Fibroblast of lung (primary cell): ENCODE measurements at places on chromosomes 1 and 21.
A peak's percentile ranks its signal among the peaks of the same experiment; 100 is the strongest.

- H3K27me3 ChIP-seq: no peaks in the 10 kb centered on the region
- peaks cover 4% of the 10 kb centered on the region for H3K4me1 ChIP-seq
- H3K4me3 ChIP-seq: no peak overlapping the region
- H3K36me3 ChIP-seq: no peaks in the 10 kb centered on the region
- no peak overlapping the region for H3K27ac ChIP-seq
Observed at GRCh38 chr1:5995871-5996630, 3.8 kb upstream of the NPHP4 start.

DNA sequence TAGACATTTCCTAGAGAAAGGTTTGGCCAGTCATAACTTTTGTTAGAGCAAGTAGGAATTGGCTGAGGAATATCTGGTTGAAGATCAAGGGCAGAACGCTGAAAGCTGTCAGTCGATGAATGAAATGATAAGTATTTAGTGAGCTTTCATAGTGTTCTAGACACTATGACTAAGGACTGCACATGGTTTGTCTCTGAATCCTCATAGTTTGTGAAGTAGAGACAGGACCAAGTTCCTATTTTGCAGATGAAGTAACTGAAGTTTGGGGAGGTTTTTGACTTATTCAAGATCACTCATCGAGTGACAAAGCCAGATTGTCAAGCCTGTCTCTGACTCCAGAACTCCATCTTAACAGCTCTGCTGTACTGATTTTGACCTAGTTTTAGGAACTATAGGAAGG is 4.7 kb downstream of the ELOA start:
- no peak overlapping the region for H3K27ac ChIP-seq
- peaks cover 12% of the 10 kb centered on the region for H3K36me3 ChIP-seq
- H3K27me3 ChIP-seq: no peaks in the 10 kb centered on the region
- no peak overlapping the region for H3K4me3 ChIP-seq
- DNase-seq: no peak

DNA sequence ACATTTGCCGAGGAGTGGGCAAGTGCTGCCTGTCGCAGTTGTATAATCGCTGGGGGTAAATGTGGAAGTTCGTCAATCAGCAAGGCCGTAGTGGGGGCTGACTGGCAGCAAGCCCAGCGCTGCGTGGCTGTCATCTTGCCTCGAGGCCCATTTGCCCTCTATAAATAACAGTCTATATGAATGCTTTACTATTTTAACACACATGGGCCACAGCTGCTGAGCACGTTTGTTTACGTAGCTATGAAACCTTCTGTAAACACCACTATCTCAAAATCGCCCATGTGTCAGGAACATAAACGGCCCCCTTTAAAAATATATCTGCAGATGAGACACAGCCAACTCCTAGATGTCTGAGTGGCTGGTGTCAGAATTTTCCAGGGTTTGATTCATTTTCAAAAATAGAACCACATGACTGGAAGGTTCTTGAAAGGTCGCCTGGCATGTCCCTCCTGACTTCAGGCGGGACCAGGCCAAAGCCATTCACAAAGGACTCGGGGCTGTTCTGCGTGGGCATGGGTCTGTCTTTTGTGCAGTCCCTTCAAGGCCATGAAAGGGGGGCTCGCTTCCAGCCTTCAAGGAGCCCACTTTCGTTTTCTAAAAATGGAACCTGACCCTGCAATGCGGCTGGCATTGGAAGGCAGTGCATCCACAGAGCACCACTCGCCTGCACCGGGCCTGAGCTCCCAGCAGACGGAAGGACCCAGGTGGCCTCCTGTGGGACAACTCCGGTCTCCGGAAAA is 205.5 kb downstream of the KCNJ6 start:
- H3K4me3 ChIP-seq: no peak overlapping the region
- H3K27ac ChIP-seq: no peak overlapping the region
- DNase-seq: peak; percentile 71
- H3K27me3 ChIP-seq: no peaks in the 10 kb centered on the region
- no peaks in the 10 kb centered on the region for H3K36me3 ChIP-seq

DNA sequence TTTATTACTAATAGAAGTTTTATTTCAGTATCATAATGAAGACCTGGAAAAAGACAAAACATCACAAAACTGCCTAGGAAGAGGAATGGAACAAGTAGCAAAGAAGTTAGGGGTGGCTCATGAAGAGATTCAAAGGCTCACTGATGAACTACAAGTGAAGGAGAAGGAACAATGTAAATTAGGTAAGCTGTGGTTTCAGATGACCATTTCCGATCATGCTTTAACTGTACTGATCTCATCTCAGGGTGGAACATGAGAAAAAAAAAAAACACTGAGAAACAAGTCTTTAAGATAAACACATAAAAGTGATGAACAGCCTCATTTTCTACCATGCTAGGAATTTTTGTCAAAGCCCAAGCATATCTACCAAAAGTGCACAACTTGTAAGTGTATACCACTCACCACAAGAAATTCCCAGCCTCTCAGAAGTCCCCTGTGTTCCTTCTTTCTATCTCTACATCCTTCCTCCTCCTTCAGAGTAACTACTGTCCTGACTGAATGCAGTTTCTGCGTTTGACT is 19.6 kb downstream of the CCDC30 start:
- H3K36me3 ChIP-seq: no peaks in the 10 kb centered on the region
- H3K4me3 ChIP-seq: no peak overlapping the region
- no peak overlapping the region for H3K27ac ChIP-seq
- DNase-seq: peak; percentile 10
- H3K4me1 ChIP-seq: peaks cover 3% of the 10 kb centered on the region

DNA sequence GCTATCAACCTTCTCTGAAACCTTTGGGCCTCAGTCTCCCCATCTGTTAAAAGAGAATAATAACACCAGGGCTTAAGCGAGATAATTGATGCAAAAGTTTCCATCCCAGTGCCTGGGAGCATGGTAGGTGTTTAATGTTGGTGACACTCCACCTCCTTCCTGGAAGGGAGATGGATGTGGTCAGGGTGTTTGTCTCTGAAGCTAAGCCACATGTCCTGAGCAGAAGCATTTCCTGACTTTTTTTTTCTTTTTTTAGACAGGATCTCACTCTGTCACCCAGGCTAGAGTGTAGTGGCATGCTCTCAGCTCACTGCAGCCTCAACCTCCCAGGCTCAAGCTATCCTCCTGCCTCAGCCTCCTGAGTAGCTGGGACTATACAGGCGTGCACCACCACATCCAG is 72.6 kb upstream of the HMGB4 start:
- no peak overlapping the region for H3K4me3 ChIP-seq
- H3K27ac ChIP-seq: no peak overlapping the region
- H3K4me1 ChIP-seq: no peaks in the 10 kb centered on the region

GRCh38 chr1:100979631-100980030 is 46.0 kb downstream of the DPH5 start:
- no peaks in the 10 kb centered on the region for H3K36me3 ChIP-seq
- H3K27me3 ChIP-seq: no peaks in the 10 kb centered on the region
- no peak overlapping the region for H3K27ac ChIP-seq
- H3K4me3 ChIP-seq: no peak overlapping the region

DNA sequence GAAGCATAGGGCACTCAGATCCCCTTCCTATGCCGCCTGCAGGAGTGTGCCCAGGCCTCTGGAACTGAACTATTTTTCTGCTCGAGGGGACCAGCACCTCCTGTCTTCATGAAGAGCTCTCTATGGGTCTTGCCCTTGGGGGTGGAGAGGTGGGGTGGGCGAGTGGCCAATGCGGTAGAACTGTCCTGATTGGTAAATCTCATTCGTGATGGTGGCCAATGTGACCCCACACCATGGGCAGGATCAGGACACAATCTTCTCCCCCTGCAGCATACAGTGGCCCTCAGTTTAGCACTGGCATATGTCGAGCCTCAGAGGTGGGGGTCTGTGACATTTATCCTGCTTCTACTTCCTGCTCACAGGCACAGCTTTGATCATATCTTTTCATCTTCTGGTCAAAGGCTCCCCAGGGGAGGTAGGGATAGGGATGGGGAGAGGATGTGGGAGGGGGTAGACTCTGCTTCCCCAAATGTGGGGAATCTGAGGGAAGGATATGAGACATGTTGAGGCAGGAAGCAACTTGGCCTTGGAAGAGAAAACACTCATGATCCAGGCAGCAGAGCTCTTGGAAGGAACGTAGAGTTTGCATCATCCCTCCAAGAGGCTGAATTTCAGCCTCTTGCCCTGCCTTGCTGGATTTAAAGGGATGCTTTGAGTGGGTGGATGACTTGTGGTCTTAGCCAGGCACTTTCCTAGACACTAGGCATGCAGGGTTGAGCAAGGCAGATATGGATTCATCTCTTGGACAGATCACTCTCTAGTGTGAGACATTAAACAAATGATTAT is 81.8 kb downstream of the LAMC2 start:
- H3K27me3 ChIP-seq: no peaks in the 10 kb centered on the region
- peaks cover 16% of the 10 kb centered on the region for H3K4me1 ChIP-seq
- no peak overlapping the region for H3K4me3 ChIP-seq
- no peaks in the 10 kb centered on the region for H3K36me3 ChIP-seq

- no peak for DNase-seq
- H3K27me3 ChIP-seq: no peaks in the 10 kb centered on the region
- no peak overlapping the region for H3K4me3 ChIP-seq
- H3K36me3 ChIP-seq: no peaks in the 10 kb centered on the region
- no peak overlapping the region for H3K27ac ChIP-seq
- no peaks in the 10 kb centered on the region for H3K4me1 ChIP-seq
Observed at GRCh38 chr1:61392409-61393242, 310.3 kb downstream of the NFIA start.

GRCh38 chr1:203187304-203187685 is 791 bp upstream of the CHI3L1 start:
- H3K4me1 ChIP-seq: no peaks in the 10 kb centered on the region
- H3K4me3 ChIP-seq: no peak overlapping the region
- no peaks in the 10 kb centered on the region for H3K36me3 ChIP-seq
- H3K27me3 ChIP-seq: no peaks in the 10 kb centered on the region

- H3K36me3 ChIP-seq: no peaks in the 10 kb centered on the region
- H3K27me3 ChIP-seq: no peaks in the 10 kb centered on the region
- no peak for DNase-seq
- H3K4me3 ChIP-seq: no peak overlapping the region
- H3K4me1 ChIP-seq: no peaks in the 10 kb centered on the region
Observed at GRCh38 chr1:119359730-119360129, 8.9 kb upstream of the HAO2 start.

GRCh38 chr1:202662081-202662480 is 48.2 kb downstream of the SYT2 start:
- DNase-seq: no peak
- H3K36me3 ChIP-seq: no peaks in the 10 kb centered on the region

- no peaks in the 10 kb centered on the region for H3K27me3 ChIP-seq
- H3K4me3 ChIP-seq: no peak overlapping the region
- no peak for DNase-seq
- H3K36me3 ChIP-seq: no peaks in the 10 kb centered on the region
- no peak overlapping the region for H3K27ac ChIP-seq
Observed at GRCh38 chr1:5504364-5504740, 487.9 kb downstream of the NPHP4 start.

- no peaks in the 10 kb centered on the region for H3K36me3 ChIP-seq
- H3K4me3 ChIP-seq: no peak overlapping the region
- no peaks in the 10 kb centered on the region for H3K4me1 ChIP-seq
- no peak for DNase-seq
- H3K27ac ChIP-seq: no peak overlapping the region
Observed at GRCh38 chr1:212873518-212873917, 15.4 kb downstream of the FLVCR1 start.

DNA sequence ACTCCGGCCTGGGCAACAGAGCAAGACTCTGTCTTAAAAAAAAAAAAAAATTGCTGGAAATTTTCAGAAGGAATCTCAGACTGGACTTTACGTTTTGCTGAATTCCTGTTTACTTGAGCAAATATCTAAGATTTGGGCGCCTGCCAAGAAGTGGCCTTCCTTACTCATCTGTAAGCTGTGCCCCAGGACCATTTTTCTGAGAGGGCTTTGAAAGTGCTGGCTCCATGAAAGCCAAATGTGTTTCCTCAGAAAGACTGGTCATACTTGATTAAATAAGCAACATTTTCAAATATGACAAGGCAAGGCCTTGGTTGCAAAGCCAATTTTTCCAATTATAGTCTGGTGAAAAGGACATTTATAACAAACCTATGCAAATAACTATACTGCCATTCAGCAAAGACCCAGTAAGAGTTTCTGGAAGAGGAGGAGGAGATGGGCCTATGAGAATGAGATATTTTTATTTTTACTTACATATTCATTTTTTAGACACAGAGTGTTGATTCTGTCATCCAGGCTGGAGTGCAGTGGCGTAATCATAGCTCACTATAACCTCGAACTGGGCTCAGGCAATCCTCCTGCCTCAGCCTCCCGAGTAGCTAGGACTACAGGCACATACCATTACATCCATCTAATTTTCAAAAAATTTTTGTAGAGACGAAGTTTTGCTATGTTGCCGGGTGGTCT is 56.3 kb upstream of the HTR1D start:
- H3K4me3 ChIP-seq: no peak overlapping the region
- no peaks in the 10 kb centered on the region for H3K36me3 ChIP-seq
- no peaks in the 10 kb centered on the region for H3K27me3 ChIP-seq
- DNase-seq: peak; percentile 88
- H3K27ac ChIP-seq: no peak overlapping the region

DNA sequence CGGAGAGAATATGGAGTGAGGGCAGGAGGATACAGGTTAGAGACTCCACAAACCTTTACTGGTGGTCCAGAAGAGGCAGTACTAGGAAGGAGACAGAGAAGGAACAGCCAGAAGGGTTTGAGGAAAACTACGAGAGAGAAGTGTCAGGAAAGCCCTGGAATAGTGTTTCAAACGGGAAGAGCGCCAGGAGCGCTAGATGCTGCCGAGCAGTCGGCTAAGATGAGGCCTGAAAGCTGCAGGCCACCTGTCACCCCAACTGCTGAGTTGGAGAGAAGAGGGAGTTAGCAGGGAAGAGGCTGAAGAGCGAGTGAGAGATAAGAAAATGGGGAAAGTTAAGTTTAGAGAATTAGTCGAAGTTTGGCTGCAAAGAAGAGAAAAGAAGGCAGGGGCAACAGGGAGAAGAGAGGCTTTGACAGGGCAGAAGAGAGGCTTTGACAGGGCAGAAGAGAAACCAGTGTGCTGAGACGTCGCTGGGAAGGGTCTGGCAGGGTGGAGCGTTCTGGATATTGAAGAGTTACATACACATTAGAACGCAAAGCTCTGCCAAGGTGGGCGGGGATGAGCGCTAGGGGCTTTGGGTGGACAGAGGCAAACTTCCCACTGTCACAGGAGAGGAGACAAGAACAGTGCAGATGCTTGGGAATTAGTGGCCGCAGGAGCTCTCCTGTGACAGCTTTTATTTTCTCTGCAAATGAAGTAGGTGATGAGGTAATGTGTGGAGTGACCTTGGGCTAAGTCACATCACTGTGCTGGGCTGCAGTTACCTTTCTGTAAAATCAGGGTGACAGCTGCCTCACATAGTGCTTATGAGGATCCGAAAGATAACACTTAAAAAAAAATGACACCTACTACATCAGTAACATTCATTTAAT is 31.2 kb downstream of the PCSK9 start:
- no peak overlapping the region for H3K4me3 ChIP-seq
- no peaks in the 10 kb centered on the region for H3K4me1 ChIP-seq
- no peaks in the 10 kb centered on the region for H3K27me3 ChIP-seq
- H3K36me3 ChIP-seq: peaks cover 22% of the 10 kb centered on the region
- peak; percentile 19 for DNase-seq

GRCh38 chr1:195715652-195716051 is 892.6 kb downstream of the KCNT2 start:
- no peak overlapping the region for H3K27ac ChIP-seq
- H3K27me3 ChIP-seq: no peaks in the 10 kb centered on the region
- no peaks in the 10 kb centered on the region for H3K4me1 ChIP-seq
- no peak overlapping the region for H3K4me3 ChIP-seq

- H3K4me1 ChIP-seq: no peaks in the 10 kb centered on the region
- DNase-seq: no peak
- H3K27me3 ChIP-seq: no peaks in the 10 kb centered on the region
- no peak overlapping the region for H3K4me3 ChIP-seq
- no peak overlapping the region for H3K27ac ChIP-seq
Observed at GRCh38 chr1:165187031-165188009, 169.2 kb downstream of the LMX1A start.
